Occipital lobe (tissue), 3 donors: ENCODE measurements at places on chromosomes 4 and X. TPM values are rescaled to one million over a fixed set of nuclear protein-coding genes. Genes with fewer than 3 reads are reported as not detected.

DNA sequence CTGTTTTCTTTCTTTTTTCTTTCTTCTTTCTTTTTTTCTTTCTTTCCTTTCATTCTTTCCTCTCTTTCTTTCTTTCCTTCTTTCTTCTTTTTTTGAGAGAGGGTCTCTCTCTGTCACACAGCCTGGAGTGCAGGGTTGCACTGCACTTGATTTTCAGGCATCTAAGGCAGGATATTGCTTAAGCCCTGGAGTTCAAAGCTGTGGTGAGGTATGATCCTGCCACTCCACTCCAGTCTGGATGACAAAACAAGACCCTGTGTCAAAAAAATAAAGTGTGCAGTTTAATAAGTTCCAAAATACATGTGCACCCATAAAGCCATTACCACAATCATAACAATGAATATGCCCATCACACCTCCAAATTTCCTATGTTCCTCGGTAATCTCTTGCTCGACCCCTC is 10.6 kb upstream of the ZNF718 start:
- no peak for DNase-seq

GRCh38 chr4:19531906-19532848 is 719.5 kb upstream of the SLIT2 start:
- DNase-seq = no peak

- no peak for DNase-seq
Measured at GRCh38 chrX:74613370-74614092, 893 bp downstream of the RLIM start.

DNA sequence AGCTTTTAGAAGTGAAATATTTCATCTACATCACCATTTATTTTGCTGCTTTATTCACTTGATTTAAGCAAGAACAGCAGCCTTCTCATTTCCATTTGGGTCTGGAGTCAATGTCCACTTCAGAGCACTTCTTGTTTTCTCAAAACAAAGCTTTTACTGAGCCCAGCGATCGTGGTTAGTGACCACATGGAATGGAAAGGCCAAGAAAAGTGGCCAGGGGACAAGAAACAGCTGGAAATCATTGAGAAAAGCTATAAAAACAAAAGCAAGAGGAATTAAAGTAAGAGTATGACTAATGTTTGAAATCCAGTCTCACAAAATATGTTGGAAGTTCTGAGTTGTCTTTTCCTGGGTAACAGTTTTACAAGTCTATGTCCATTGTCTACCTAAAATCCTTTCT is 328.4 kb upstream of the INTU start:
- DNase-seq = no peak

GRCh38 chr4:8904041-8904501 is 32.4 kb upstream of the HMX1 start:
- no peak for DNase-seq

GRCh38 chrX:100680756-100681155 is 36.8 kb downstream of the SRPX2 start:
- DNase-seq = no peak

DNA sequence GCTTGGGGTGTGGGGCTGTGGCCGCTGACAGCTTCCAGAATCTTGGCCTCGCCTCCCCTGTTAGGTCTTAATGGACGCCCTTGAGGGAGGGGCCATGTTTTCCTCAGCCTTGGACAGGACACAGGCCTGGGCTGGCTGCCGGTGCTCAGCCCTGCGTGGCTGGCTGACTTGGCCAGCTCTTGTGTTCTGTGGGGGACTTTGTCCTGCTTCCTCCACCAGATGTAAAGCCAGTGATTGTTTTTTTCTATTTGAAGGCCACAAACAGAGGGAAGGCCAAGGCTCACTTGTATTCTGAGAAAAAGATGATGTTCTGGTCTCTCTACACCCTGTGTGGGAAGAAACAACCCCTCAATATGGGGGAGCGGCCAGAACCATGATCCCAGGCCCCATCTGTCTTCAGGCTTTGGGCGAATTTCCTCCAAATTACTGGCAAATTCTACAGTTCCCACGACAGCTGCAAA is 71.3 kb downstream of the HTRA3 start:
- peak; percentile 39 for DNase-seq

GRCh38 chr4:19375136-19375804 is 876.4 kb upstream of the SLIT2 start:
- no peak for DNase-seq

GRCh38 chr4:150242820-150243458 is 164.7 kb downstream of the DCLK2 start:
- DNase-seq = no peak

DNA sequence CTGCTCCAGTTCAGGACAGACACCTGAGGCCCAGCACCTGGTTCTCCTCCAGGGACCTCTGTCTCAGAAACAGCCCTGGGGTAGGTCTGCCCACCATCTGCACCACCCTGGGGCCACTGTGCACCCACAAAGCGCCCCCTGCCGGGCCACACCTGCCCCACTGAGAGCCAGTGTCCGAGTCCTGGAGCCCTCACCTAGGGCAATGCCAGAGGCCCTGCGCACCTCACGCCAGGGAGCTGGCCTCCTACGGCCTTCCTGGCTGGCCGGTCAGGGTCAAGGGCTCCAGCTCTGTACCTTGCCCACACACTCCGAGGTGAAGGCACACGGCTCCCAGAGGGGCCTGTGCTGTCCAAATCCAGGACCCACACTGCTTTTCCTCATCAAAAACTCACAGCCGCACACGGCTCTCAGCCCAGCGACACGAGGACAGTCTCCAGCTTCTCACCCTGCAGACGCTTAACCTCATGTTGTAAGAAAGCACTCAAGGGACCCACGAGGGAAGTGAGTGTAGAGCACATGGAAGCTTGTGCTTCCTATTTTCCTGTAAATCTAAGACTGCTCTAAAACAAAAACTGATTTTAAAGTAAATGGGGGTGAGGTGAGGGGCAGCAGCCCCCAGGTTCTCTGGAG is 5.4 kb downstream of the CTBP1 start:
- DNase-seq = no peak

DNA sequence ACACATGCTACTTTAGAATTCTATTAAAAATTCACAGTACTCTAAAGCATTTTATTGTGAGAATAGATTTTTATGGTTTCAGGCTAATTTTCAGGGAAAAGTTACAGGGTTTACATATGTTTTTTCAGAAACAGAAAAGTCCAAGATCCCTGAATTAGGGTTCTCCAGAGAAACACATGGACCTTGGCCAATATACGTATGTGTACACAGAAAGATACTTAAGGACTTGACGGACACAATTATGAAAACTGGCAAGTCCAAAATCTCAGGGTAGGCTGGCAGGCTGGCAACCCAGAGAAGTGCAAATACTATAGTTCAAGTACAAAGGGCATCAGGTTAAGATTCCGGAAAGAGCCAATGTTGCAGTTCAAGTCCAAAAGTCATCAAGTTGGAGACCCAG is 1897.8 kb upstream of the PCDH10 start:
- DNase-seq = no peak

DNA sequence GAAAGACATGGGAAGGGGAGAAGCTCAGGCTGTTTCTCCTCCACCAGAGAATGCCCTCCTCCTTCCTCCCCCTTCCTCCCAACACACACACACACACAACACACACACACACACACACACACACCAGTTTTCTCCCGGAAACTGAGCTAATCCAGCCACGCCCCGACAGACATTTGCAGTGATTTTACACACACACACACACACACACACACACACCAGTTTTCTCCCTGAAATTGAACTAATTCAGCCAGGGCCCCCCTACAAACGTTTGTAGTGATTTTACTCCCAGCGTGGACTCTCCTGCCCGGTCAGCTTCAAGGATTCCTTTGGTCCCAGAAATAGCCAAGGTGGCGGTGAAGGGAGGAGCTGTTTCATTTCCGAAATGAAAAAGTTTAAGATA is 32.9 kb upstream of the STX18 start:
- peak; percentile 8 for DNase-seq

- no peak for DNase-seq
Measured at GRCh38 chrX:22193851-22194659, 78.7 kb upstream of the CBLL2 start.

- no peak for DNase-seq
Measured at GRCh38 chr4:184019667-184020623, 114.8 kb downstream of the STOX2 start.

- no peak for DNase-seq
Measured at GRCh38 chr4:184513802-184514120, 39.4 kb upstream of the IRF2 start.

DNA sequence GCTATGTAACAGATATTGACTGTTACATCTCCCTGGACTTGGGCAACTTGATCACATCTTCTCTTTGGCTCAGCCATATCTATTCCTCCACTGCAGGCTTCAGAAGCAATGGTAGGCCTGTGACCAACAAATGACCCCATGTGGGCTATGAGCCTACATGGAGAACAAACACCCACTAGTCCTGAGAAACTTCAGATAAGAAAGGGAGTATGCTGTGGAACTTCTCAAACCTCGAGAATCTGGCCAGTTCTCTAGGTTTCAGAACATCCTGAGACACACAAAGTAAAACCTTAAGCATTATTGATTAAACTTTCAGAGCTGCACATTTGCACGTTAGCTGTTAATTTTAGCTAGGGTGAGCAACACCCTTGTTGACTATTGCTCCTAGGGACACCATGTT is 16.3 kb downstream of the RBMX2 start:
- no peak for DNase-seq

DNA sequence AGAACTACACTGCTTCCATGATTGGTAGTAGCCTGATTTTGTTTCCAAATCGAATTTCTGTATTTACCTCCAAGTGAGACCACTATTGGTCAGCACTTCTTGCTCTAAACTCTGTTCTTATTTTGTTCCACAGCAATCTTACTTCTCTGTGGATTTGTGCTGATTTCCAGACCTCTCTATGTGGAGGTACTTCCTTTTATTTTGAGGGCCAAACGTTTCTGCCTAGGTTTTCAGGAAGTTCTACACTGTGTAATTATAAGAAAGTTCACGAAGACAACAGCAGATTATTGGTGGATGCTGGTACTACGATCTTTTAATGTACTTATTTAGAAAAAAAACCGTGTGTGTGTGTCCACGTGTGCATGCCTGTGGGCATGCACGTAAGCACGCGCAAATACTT is 46.7 kb downstream of the DTHD1 start:
- no peak for DNase-seq

- DNase-seq = no peak
Measured at GRCh38 chr4:20255823-20256222, 4.1 kb downstream of the SLIT2 start.

DNA sequence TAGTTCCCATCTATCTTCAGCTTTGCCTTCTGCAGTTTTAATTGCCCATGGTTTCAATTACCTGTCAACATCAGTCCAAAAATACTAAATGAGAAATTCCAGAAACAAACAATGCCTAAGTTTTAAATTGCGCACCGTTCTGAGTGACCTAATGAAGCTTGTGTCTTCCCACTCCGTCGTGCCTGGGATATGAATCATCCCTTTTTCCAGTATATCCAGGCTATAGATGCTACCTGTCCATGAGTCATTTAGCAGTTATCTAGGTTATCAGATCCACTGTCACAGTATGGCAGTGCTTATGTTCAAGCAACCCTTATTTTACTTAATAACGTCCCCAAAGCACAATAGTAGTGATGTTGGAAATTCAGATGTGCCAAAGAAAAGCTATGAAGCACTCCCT is 363.6 kb upstream of the FAM241A start:
- no peak for DNase-seq

- no peak for DNase-seq
Measured at GRCh38 chr4:38980903-38981676, 51.1 kb downstream of the TMEM156 start.

DNA sequence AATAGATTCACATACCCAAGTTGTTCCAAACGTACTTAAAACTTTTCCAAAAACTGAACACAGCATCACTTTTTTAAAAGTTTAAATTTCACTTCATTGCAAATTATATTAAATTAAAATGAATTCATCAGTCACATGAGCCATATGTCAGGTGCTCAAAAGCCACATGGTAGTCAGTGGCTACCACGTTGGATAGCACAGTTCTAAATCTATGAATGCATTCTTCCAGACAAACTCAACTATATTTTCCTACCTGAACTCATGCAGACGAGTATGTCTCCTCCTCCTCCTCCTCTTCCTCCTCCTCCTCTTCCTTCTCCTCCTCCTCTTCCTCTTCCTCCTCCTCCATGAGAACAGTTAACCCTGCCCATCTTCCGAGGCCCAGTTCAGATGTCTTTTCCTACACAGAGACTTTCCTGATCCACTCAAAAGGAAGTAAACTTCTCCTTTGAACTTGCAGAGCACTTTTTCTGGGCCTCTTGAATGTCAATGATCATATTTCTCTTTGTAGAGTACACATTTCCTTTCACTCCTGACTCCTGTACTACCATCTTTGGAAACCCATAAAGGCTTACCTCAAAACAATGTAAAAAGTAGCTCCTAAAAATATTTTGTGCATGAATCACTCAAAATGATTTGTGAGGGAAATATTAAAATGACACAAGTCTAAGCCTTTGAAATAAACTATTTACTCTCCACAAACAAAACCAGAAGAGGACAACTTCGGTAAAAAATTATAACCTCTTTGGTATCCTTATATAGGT is 172.6 kb downstream of the AMELX start:
- no peak for DNase-seq

DNA sequence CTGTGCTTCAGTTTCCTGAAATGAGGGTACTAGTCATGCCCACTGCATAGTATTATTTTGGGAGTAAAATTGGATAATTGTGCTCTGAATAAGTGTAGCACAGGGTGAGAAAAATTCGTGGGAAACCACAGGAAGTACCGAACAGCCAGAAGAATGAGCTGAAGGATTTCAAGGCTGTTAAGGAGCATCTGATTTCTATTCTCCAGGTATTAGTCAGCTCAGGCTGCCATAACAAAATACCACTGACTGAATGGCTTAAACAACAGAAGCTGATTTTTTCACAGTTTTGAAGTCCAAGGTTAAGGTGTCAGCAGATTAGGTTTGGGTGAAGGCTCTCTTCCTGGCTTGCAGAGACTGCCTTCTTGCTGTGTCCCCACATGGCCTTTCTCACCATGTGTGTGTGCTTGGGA is 41.9 kb downstream of the WWC2 start:
- DNase-seq = no peak

SPARCL1 gene
- total RNA-seq = 54.9 TPM

SMR3B gene
- total RNA-seq = not detected

RASSF6 gene
- 0.31 TPM for total RNA-seq

MAP7D2 gene
- 7.6 TPM for total RNA-seq

MAGEA6 gene
- total RNA-seq = not detected

KIAA1210 gene
- total RNA-seq = under 0.01 TPM

TMEM164 gene
- 11.7 TPM for total RNA-seq

SLITRK2 gene
- 9.7 TPM for total RNA-seq

CTBP1 gene
- total RNA-seq = 237 TPM

FSTL5 gene
- total RNA-seq = 60.8 TPM

DMRTC1 gene
- total RNA-seq = not detected

SRPK3 gene
- total RNA-seq = 0.16 TPM

MTCP1 gene
- total RNA-seq = 3.6 TPM
